ENCODE measurements at places on chromosomes 7 and 10.

GRCh38 chr10:103789161-103789560 lies 66.2 kb downstream of the SH3PXD2A start:
- no peak for DNase-seq

GRCh38 chr7:143256932-143257331 lies 6.3 kb upstream of the GSTK1 start:
- no peak for DNase-seq

DNA sequence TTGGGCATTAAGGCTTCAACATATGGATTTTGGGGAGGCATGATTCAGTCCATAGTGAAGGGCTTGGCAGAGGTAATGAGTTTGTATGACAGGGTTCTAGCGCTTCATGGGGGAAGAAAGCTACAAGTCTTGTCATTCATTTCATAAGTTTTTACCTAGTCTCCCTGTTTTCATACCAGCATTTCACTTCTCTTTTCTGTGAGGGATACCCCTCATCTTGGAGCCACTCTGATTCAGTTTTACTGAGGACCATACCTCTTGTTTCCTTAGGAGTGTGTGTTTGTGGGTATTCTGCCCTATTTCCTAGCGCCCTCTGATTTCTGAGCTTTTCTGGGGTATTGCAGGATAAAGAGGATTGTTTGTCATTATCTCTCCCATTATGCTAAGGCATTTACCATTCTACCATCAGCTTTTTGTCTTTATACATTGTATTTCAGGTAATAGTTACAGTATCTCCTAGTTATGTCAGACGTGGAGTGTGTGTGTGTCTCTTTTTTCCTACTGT lies 6.8 kb downstream of the RSBN1L start:
- DNase-seq, result no peak

DNA sequence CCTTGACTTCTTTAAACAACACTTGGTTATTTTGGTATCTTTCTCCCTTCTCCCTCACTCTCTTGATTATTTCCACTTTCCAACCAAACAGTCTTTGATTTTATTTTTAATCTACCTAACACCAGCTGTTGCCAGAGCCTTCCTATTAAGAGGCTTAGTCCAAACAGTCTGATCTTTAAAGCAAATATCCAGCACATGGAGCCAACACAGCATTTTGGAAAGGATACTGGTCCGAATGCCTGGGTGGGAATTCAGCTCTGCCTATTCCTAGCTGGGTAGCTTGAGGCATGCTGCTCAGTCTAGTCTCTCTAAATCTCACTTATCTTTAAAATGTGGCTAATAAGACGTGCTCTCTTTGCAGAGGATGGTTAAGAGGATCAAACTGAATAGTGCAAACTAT lies 129.3 kb downstream of the NRCAM start:
- DNase-seq, result no peak

- no peak for DNase-seq
Observed at GRCh38 chr10:97534746-97535367, 36.1 kb downstream of the UBTD1 start.

GRCh38 chr10:114044247-114045135 lies 825 bp downstream of the ADRB1 start:
- DNase-seq, result no peak

DNA sequence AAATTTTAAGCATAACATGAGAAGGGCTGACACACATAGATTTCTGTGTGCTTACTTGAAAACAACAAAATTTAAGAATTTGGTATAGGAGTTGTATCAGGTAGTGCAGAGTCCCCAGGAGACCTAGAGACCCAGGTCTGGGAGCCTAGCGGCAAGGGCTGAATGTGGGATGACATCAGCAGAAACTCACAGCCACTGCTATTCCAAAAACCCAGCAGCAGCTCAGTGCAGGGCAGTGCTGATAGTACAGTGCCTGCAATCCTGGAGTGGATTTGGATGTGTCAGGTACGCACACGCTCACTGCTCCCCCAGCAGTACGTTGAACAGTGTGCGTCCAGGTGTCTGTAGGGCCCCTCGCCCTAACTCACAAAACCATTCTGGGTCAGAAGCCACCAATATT lies 87.1 kb downstream of the EGFR start:
- DNase-seq, result no peak

DNA sequence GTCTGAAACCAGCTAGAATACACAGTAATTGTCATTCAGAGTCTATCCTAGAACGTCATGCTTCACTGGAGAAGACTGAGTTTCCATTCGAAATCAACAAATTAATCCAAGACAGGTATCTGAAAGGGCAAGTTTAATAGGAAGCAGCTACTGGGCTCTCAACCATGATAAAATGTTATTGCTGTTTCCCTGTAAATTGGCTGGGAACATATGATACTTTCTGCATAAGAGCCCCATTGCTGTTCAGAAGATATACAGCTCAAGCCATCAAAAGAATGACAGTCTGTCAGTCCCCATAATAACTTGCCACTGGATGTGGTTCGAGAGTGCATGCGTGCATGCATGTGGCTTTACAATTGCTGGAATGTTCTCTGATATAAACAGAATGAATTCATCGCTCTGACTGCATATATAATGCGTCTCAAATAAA lies 129.0 kb downstream of the HIBADH start:
- no peak for DNase-seq

DNA sequence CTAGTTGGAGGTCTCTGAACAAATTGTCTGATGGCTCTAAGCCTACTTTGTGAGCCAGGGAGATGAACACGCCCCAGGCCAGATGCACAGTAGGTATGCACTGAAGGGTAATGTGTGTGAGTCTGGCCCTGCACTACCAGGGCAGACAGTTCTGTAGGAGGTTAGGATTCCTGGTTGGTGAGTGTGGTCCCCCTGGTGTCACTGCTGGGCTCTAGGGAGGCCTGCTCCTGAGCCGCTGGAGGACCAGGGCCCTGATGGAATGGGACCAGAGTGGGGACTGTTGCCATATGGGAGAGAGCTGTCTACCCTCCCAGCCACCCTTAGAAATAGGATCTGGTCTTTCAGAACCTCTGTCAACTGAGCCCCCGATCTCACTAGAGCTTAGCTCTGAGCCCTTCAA lies 42.0 kb downstream of the CDH23 start:
- no peak for DNase-seq

DNA sequence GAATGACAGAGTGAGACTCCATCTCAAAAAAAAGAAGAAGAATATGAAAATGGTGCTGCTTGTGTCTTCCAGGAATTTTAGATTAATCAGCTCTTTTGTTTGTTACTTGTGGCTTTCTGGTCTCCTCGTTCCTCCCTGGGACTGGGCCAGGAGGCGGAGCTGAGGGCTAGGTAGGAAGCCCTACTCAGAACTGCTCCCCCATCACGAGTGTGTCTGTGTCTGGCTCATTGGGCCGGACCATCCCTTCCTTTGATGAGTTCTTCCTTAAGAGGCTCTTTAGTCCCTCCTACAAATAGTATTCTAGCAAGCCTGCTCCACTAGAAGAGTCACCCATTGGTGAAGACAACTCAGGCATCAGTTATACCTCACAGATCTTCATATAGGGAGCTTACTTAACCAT lies 56.8 kb upstream of the YAE1 start:
- DNase-seq, result no peak

DNA sequence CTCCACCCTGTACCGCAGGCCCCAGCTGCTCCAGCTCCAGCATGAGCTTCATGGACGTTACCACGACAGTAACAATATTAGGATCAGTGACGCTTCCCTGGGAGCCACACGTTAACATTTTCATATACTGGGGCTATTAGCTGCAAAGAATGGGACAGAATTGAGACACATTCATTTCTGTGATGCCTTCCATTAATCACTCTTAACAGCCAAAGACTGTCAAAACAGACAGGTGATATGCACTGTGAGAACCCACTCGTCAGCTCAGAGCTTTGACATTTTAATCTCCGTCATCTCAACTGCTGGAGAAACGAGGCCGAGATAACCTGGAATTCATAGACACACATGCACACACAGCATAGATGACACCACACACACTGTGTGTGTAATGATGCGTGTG lies 408.4 kb upstream of the SHH start:
- no peak for DNase-seq

DNA sequence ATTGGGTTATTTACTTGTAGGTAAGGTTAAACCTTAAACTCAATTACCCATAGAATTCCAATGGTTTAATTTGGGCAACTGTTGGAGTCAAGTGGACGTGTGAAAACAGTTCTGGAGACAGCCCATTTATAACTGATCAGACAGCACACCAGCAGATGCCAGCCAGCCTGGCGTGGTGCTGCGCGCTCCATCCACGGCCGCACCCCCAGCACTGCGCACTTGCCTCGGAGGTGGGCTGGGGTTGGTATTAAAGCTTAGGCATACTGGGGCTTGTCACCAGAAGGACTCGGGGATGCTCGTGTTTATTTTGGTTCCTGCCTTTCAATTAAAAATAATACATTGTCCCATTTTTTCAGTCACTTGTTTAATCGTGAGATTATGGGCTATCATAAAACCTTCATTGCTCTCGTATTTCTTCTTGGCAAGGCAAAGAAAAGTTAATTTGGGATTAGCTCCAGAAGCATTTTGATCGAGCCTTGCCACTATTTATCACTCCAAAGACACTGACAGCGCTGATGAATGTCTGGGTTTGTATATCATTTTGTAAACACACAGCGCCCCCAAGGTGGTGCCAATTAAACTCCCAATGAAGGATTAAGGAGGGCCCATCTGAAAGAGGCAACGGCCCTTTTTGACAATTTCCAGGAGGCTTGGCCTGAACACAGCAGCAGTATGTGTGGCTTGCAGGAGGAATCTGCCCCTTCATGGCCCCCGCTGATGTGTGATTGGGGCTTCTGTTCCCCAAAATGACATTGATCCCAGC lies 204.5 kb upstream of the CXCL12 start:
- DNase-seq, result no peak

- DNase-seq, result no peak
Observed at GRCh38 chr10:131143425-131144165, 167.9 kb downstream of the TCERG1L start.

GRCh38 chr10:17647326-17647725 lies 3.4 kb downstream of the STAM start:
- no peak for DNase-seq

- no peak for DNase-seq
Observed at GRCh38 chr7:37083311-37084096, 359.2 kb upstream of the AOAH start.

DNA sequence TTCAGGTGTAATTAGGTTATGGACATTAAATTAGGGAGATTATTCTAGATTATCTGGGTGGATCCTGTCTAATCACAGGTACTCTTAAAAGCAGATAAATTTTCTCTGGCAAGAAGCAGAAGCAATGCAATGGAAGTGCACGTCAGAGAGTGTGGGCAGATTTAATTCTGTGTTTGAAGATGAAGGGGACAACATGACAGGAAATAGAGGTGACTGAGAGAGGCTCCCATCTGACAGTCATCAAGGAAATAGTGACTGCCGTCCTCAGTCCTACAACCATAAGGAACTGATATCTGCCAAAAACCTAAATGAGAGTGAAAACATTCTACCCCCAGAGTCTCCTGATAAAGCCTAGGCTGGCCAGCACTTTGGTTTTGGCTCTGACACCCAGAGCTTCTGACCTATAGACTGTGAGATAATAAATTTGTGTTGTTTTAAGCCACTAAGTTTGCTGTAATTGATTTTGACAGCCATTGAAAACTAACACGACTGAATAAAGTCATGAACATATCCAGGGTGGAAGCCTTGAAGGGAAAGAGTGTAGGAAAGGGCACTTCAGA lies 30.5 kb upstream of the DDX50 start:
- no peak for DNase-seq

DNA sequence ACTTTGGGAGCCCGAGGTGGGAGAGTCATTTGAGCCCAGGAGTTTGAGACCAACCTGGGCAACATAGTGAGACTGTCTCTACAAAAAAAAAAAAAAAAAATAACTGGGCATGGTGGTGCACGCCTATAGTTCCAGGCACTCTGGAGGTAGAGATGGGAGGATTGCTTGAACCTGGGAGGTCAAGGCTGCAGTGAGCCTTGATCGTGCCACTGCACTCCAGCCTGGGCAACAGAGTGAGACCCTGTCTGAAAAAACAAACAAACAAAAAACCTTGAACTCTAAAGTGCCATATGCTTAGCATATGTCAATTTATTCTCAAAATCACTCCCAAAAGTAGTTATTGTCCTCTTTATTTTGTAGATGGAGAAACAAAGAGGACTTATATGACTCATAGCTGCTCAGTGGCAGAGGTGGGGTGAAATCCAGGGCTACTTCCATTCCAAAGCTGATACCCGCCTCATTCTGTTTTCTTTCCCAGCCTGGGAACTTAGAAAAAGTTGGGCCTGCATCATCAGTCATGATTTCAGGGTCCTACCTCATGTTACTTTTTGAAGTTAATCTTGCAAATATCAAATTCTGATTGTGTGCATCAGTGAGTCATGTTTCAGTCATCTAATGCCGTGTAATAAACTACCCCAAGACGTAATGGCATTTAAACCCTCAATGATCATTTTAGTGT lies 13.3 kb downstream of the DHTKD1 start:
- DNase-seq, result no peak

DNA sequence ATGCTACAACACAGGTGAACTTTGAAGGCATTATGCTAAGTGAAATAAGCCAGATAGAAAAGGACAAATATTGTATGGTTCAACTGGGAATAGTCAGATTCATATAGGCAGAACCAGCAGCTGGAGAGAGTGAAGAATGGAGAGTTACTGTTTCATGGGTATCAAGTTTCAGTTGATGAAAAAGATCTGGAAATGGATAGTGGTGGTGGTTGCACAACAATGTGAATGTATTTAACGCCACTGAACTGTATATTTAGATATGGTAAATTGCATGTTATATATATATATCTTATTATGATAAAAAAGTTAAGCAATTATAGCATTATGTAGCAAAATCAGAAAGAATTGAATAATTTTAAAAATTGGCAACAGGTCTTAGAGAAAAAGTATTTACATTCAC lies 3.9 kb downstream of the LMBR1 start:
- no peak for DNase-seq

GRCh38 chr7:3037259-3037658 lies 6.4 kb downstream of the CARD11 start:
- DNase-seq, result no peak

GRCh38 chr7:112399501-112399900 lies 50.8 kb upstream of the IFRD1 start:
- no peak for DNase-seq
